CD4-positive, alpha-beta T cell treated with Interleukin-2 at 100 ng/mL for 4 hours (primary cell): ENCODE measurements at places on chromosomes 4 and X.

- no peak for DNase-seq
These were observed 104.6 kb upstream of the BMPR1B start for GRCh38 chr4:94653095-94653649.

- no peak for DNase-seq
These were observed 331.9 kb downstream of the DCTD start for GRCh38 chr4:182585321-182585720.

GRCh38 chr4:148173397-148174017 lies 268.7 kb downstream of the NR3C2 start:
- no peak for DNase-seq

GRCh38 chr4:6109842-6110560 lies 90.3 kb downstream of the JAKMIP1 start:
- DNase-seq, result no peak

DNA sequence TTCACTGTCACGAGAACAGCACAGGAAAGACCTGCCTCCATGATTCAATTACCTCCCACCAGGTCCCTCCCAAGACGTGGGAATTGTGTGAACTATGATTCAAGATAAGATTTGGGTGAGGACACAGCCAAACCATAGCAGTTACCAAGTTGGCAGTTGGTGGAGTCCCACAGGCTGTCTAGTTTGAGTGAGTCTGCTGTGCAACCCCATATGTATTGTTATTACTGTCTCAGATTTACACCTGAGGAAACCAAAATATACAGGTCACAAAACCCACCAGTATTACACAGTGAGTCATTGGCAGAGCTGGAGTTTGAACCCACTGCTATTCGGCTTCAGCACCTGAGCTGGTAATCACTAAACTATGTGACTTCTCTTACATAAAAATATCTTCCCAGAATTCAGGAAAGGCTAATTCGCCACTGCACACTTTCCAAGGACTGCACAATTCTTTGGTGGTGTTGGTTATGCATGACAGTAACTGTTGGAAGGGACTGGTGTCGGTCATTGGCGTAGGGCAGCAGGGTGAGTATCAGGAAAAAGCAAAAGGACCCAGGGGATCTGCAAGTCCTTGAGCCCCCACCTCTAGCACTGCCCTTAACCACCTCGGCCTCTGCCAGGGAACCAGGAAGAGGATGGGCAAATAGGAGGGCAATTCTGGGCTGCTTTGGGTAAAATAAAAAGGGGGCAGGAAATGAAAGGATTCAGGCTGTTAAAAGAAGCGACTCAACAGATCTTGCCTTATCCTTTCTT lies 110.1 kb downstream of the USP46 start:
- DNase-seq, result no peak

GRCh38 chrX:15471028-15471427 lies 22.1 kb downstream of the PIR start:
- DNase-seq, result peak; percentile 47

GRCh38 chr4:108651014-108651791 lies 804 bp downstream of the OSTC start:
- no peak for DNase-seq

GRCh38 chrX:29242856-29243255 lies 655.6 kb downstream of the IL1RAPL1 start:
- no peak for DNase-seq

GRCh38 chr4:61921920-61922319 lies 721.8 kb downstream of the ADGRL3 start:
- no peak for DNase-seq

- no peak for DNase-seq
These were observed 10.2 kb upstream of the KCNE5 start for GRCh38 chrX:109635146-109635545.

DNA sequence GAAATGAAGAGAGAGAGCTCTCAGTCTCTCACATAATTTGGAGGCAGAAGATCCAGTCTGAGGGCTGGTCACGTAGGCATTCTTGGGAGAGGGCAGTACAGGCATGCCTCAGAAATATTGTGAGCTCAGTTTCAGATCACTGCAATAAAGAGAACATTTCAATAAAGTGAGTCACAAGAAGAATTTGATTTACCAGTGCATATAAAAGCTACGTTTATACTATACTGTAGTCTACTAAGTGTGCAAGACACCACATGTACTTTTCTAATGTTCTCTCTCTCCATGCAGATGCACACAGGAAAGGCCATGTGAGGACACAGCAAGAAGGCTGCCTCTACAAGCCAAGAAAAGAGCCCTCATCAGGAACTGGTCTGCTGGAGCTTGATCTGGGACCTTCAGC lies 583.5 kb upstream of the FAT1 start:
- DNase-seq, result no peak

DNA sequence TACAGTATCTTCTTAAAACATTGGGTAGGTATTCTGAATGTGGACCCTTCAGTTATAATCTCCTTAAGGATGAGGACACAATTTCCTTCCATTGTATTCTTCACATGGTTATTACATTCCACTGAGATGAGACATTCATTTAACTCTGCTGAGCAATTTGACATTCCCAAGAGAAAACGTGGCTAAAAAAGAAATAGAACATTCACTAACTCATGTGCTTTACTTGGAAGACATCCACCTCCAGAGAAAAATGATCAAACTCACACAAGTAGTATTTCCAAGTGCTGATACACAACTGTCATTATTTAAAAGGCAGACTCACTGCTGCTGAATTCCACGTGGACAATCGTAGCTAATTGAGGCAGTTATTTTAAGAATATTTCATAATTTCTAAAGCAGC lies 227.9 kb upstream of the ANKRD50 start:
- DNase-seq, result no peak

- DNase-seq, result no peak
These were observed 25.2 kb downstream of the RWDD4 start for GRCh38 chr4:183633476-183634400.

- DNase-seq, result peak; percentile 14
These were observed 208.9 kb downstream of the NWD2 start for GRCh38 chr4:37453281-37453998.

- no peak for DNase-seq
These were observed 17.7 kb downstream of the HELT start for GRCh38 chr4:185036019-185036418.

DNA sequence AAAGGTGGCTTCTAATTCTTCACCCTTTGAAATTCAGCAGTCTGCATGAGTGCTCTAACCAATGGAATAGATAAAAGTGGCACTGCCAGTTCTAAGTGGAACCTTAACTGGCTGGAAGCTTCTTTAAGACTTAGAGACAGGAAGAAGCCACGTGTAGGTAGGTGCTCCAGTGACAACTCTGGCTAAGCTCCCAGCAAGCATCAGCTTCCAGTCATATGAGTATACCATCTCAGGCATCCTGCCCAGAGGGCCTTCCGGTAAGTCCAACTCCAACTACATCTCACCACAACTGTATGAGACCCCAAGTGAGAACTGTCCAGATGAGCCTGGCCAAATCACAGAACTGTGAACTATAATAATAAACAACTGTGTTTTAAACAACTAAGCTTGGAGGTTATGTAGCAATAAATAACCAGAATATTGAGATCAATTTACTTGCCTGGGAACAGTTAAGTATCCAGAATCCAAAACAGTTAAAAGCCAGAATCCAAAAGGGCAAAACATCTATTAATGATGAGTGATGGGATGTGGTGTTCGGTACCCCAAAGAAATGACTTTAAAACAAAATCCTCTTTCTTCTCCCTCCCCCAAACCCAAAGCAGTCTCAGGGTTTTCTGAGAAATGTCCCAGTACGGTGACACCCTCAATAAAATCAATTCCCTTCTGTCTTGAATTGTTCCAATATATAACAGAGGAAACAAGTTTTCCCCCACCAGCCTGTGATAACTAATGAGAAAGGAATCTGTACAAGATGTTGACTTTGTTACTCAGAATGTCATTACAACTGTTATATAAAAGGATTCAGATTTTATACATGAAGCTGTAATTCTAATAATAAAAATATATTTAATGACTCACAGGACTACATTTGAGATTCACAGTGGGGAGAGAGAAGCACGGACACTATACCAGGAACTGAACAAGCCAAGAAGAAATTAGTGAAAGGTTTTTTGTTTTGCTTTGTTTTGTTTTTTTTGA lies 4.2 kb downstream of the TSPAN5 start:
- no peak for DNase-seq

- DNase-seq, result no peak
These were observed 13.0 kb upstream of the DAPP1 start for GRCh38 chr4:99803566-99804101.

- no peak for DNase-seq
These were observed 57.1 kb downstream of the TNIP2 start for GRCh38 chr4:2698951-2699505.

GRCh38 chr4:51836549-51836948 lies 6.4 kb upstream of the DCUN1D4 start:
- no peak for DNase-seq
